ENCODE measurements at places on chromosomes 5 and 9. TPM values are rescaled to one million over a fixed set of nuclear protein-coding genes. Genes with fewer than 3 reads are reported as not detected.

Gene C5orf58
- total RNA-seq, result not detected

Gene BTNL3
- not detected for total RNA-seq

Gene WHRN
- total RNA-seq, result 2.3 TPM

Gene PCDHA13
- under 0.01 TPM for total RNA-seq

Gene EQTN
- total RNA-seq, result not detected

Gene PCDHB9
- total RNA-seq, result 0.09 TPM

All from smooth muscle cell of bladder (primary cell).